ENCODE measurements at places on chromosomes 5 and 9.

- no peak for DNase-seq
These were observed 404.0 kb downstream of the TLE4 start for GRCh38 chr9:79975621-79976256.

DNA sequence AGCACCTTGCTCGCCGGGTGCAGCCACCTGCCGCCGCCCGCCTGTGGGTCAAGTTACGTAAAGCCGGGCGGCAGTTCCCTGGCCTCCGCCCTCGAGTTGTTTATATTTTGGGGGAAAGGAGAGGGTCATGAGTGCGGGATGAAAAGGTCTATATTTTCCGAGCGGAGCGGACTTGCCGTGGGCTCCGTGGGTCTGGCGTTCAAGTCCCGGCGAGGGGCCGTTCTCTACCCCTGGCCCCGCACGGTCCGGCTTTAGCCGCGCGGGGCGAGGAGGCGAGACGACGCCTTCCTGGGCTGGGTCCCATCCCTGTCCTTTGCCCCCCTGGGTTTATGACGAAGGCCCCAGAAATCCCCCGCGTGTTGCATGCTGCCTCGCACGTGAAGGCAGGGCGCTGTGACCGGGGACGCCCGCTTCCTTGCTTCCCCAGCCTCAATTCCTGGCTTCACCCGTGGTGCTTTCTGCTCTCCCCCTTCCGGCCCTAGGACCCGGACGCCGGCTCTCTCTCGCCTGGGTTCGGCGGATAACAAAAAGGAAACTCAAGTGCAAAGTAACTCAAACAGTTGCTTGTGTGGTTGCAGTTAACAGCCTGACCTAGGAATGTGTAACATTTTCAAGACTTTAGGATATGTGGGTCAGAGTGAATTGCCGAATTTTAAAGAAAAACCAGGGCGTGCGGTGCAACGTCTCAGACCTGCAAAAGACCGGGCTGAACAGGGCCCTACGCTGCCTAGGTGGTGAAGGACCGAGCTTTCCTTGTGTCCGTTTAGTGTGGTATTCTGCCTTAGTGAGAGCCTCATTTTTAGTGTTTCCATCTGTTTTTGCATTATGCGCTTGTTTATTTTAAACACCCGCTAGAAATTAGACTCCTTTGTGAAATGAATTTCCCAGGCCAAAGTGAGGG lies 810 bp downstream of the VPS13A start:
- DNase-seq, result no peak

GRCh38 chr5:167233507-167234220 lies 1057.8 kb upstream of the WWC1 start:
- DNase-seq, result no peak

- DNase-seq, result no peak
These were observed 142.1 kb downstream of the LIFR start for GRCh38 chr5:38414348-38414747.

DNA sequence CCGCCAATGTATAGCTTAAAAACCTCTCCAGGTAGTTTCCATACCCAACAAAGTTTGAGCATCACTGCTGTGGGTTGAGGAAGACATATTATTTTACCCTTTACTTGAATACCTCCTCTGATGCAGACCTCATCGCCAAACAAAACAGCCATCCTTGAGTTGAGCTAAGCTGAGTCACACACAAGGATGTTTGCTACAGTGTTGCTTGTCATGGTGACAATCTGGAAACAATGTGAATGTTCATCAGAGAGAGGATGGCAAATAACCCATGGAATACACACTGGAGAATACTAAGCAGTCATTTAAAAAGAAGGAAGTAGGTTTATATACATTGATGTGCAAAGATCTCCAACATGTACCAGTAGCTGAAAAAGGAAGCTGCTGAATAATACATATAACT lies 41.1 kb upstream of the TCF7 start:
- no peak for DNase-seq

DNA sequence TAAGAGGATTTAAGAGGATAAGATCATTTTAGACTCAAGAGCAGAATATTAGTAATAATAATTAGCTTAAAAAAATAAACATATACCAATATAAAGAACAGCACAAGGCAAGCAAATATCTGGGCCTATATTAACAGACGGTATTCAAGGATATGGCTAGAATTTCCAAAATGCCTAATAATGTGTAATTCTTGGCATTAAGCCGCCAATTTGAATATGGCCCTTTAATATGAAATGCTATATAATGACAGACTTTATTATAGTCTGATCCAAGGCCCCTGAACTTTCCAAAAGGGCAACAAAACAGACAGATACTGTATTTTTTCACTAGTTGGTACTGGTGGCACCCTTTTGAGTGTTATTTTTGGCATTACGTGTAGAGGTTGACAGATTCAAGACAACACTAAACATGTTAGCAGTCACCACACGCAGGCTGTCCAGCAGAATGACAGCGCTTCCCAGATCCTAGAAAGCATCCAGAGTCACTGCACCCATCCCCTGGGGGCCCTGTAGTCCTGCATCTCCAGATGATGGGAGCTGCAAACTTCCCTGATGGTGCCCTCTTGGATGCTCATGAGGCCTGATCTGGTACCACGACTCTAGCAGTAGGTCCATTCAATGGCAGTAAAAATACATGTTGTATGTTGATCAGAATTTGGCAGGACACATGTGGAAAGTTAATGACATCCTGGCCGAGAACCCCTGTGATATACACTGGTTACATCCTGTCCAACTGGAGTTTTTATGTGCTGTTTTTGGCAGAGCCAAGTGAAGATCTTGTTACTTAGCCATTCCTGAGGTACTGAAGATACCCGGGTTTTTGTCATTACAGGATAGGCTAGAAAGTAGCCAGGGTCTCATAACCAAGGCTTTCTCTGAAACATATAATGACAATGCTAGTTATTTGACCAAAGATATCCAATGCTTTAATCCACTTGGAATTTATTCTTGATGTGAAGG lies 1.7 kb upstream of the ABL1 start:
- DNase-seq, result no peak

Measured in NCI-H1436 treated with DMSO at 0.1 percent for 48 hours (cell line).